ENCODE measurements at places on chromosomes 5 and 9. TPM values are rescaled to one million over a fixed set of nuclear protein-coding genes. Genes with fewer than 3 reads are reported as not detected.

NXNL2 gene
- 2.5 TPM for total RNA-seq

PITX1 gene
- 141 TPM for total RNA-seq

- H3K36me3 ChIP-seq: no peaks in the 10 kb centered on the region
- no peak overlapping the region for H3K27ac ChIP-seq
- no peak overlapping the region for H3K4me3 ChIP-seq
- H3K27me3 ChIP-seq: no peaks in the 10 kb centered on the region
- no peaks in the 10 kb centered on the region for H3K4me1 ChIP-seq
- DNase-seq: no peak
Observed at GRCh38 chr9:84235511-84235910, 105.0 kb downstream of the SLC28A3 start.

BSPRY gene
- total RNA-seq: 3.9 TPM

DNA sequence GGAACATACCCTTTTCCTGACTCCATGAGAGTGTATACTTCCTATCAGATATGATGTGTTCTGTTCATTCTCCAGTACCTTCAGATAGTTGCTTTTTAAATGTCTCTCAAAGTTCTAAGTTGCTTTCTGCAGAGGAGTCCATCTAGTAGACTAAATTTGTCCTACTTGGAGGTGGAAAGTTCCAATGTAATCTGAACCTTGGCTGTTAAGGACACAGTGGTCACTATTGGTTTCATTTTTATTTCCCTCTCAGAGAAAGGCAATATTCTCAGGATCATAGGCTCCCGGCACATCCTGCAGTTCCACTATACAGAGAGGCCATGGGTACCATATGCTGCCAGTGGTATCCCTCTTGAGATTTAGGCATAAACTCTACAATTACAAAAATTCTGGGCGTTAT is 634.6 kb downstream of the LRRC70 start:
- no peaks in the 10 kb centered on the region for H3K4me1 ChIP-seq
- no peak overlapping the region for H3K4me3 ChIP-seq
- no peak for DNase-seq
- H3K27me3 ChIP-seq: no peaks in the 10 kb centered on the region

TRMT10B gene
- 4.7 TPM for total RNA-seq

DNA sequence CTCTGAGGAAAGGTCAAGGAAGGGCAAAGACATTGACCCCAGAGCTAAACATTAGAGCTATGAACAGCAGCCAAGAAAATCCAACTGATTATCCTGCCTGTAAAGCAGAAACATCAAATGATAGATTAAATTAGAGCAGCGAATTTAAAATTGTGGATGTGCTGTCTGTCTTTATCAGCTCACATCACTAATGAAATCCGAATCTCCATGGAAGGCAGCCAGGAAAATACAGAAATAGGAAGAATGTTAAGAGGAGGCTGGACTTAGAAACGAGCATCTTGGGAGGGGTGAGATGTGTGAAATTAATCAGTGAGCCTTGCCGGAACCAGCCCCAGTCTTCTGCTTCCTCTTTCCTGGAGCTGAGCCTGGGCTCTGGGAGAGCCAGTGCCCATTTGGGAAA is 191.0 kb downstream of the PJA2 start:
- no peak overlapping the region for H3K4me3 ChIP-seq
- no peak for DNase-seq
- no peaks in the 10 kb centered on the region for H3K27me3 ChIP-seq
- no peaks in the 10 kb centered on the region for H3K4me1 ChIP-seq
- no peaks in the 10 kb centered on the region for H3K36me3 ChIP-seq

SPATA31E1 gene
- total RNA-seq: not detected

DNA sequence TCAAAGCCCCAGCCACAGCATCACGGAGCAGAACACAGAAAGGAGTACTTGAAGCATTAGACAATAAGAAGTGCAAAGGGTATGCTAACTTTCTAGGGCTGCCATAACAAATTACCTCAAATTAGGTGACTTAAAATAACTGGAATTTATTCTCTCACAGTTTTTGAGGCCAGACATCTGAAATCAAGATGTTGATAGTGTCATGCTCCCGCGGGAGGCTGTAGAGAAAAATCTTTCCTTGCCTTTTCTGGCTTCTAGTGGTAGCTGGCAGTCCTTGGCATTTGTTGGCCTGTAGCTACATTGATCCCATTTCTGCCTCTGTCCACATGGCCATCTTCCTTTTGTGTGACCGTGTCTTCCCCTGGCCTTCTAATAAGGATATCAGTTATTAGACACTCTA is 51.9 kb upstream of the SPDL1 start:
- no peaks in the 10 kb centered on the region for H3K4me1 ChIP-seq
- no peaks in the 10 kb centered on the region for H3K36me3 ChIP-seq
- H3K27ac ChIP-seq: no peak overlapping the region
- DNase-seq: no peak

Measured in vagina (tissue), 2 donors.